NCI-H460 (cell line): ENCODE measurements at places on chromosomes 16 and 17.
A peak's percentile ranks its signal among the peaks of the same experiment; 100 is the strongest.

GRCh38 chr16:69804297-69804696, 42.2 kb downstream of the WWP2 start:
- DNase-seq, result no peak

DNA sequence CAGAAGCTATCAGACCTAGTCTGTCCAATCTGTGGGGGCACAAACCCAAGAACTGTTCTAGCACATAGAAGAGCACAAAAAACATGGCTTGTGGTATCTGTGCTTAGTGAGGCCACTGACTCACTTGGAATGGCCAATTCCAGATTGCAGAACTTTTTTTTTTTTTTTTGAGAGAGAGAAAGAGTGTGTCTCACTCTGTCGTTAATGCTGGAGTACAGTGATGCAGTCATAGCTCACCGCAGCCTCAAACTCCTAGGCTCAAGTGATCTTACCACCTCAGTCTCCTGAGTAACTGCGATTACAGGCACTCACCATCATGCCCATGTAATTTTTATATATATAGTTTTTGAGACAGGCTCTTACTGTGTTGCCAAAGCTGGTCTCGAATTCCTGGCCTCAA, 77.2 kb upstream of the CLEC3A start:
- DNase-seq, result no peak

DNA sequence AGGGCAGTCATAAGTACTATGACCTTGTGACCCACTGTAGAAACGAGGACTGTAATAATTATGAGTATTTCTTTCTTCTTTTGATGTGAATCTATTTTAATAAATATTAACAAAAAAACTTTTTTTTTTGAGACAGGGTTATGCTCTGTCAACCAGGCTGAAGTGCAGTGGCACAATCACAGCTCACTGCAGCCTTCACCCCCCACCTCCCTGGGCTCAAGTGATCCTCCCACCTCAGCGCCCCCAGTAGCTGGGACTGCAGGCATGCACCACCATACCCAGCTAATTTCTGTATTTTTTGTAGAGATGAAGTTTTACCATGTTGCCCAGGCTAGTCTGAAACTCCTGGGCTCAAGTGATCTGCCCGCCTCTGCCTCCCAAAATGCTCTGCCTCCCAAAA, 32.6 kb downstream of the SCPEP1 start:
- DNase-seq, result no peak

GRCh38 chr16:88606148-88606757, 32.1 kb upstream of the IL17C start:
- DNase-seq, result no peak

- DNase-seq, result no peak
Observed at GRCh38 chr17:43608313-43608712, 53.4 kb downstream of the MEOX1 start.

GRCh38 chr17:40474419-40475002, 26.9 kb downstream of the TNS4 start:
- no peak for DNase-seq

DNA sequence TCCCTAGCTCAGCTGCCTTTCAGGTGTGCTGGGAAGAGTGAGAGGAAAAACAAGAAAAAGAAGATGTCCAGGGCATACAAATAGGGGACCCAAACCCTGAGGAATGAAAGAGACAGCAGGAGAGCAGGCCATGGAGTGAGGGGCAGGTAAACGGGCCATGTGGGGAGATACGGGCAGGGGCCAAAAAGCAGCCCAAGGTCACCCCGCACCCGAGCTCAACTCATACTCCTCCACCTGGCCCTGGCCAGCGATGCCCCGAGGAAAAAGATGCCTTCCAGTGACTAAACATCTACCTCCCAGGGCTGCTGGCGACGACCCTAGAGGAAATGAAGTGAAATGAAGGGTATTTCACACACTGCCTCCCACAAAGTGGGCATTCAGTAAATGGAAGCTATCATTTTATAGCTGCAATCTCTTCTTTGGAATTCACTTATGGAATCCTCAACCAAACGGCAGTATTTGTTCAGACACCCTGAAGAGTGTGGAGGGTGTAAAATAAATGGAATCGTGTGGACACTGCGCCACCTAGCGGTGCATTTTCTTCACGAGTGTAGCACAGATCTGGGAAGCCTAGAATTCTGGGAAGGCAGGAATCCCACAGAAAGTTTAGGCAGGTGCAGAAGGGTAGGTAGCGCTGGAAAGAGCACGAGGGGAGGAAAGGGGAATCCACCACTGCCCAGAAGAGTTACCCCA, 14.9 kb downstream of the ELAC2 start:
- DNase-seq, result peak; percentile 68
